ENCODE measurements at places on chromosomes 12 and 14. TPM values are rescaled to one million over a fixed set of nuclear protein-coding genes. Genes with fewer than 3 reads are reported as not detected.
A peak's percentile ranks its signal among the peaks of the same experiment; 100 is the strongest.

DNA sequence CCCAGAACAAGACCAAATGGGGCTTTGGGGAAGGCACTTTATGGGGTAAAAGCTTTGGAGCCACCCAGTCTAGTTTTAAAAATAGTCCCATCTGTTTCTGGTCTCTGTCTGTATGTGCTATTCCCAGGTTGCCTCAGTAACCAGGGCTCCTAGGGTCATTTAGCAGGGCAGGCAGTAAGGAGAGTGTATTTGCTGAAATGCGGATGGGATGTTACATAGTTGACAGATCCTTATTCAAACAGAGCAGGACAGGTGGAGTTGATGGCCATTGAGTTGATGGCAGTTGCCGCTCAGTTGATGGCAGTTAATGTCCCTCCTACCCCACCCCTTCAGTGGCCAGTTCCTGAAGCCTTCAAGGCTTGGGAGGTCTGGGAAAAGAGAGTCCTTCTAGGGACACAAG is 4.6 kb downstream of the ZC3H10 start:
- no peaks in the 10 kb centered on the region for H3K36me3 ChIP-seq
- H3K4me3 ChIP-seq, result no peak overlapping the region
- peaks cover 11% of the 10 kb centered on the region for H3K27me3 ChIP-seq
- DNase-seq, result no peak

DNA sequence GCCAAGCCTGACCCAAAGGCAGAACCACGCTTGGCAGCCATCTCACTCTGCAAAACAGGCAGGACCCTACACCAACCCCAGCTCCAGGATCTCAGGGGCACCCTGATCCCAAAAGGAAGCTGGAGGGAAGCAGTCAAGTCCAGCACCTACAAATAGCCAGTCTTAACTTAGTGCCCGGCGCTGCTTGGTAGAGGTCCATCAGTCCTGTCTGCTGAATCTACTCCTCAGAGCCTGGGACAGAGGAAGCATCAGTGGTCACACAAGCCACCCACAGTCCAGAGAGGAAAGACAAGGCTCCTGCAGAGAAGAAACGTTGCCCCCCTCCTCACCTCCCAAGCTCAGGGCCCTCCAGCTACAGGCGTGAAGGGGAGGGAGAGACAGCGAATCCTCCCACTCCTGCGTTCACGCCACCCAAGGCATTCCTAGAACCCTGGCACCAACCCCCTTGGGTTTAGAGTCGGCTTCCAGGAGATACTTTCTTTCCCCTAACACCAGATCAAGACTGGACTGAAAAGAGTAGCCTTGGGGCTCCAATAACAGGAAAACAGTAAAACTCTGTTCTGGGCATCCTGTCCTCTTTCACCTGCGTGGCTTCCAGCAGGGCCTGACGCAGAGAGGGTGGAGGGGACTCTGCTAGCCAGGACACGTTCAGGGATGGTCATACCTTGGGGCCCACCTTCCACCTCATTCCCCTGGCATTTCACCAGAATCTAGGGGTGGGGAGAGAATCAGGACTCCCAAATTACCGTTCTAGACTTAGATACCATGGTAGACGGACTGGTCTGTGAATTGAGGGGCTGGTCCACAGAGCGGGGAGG is 1.2 kb downstream of the PXN start:
- H3K4me3 ChIP-seq, result peak overlapping the region; percentile 94
- peaks cover 14% of the 10 kb centered on the region for H3K27me3 ChIP-seq
- peaks cover 17% of the 10 kb centered on the region for H3K4me1 ChIP-seq
- H3K27ac ChIP-seq, result no peak overlapping the region
- no peaks in the 10 kb centered on the region for H3K36me3 ChIP-seq
- DNase-seq, result no peak

DNA sequence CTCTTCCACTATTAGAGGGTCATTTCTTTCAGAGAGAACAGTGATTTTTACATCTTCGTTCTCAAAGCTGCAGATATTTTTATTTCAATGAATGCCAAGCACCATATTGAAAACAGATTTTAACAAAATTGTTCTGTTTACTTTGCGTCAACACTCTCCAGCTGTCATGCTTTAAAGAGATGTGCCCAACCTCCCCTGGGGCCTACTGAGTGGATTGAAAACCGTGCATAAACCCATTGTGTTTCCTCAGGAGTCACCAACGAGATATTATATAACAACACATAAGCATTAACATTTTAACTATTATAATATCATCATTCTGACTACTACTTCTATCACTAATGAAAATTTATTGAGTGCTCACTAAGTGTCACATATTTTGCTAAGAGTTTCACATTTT is 81.6 kb downstream of the MYF5 start:
- H3K4me3 ChIP-seq, result peak overlapping the region; percentile 18
- H3K27me3 ChIP-seq, result peaks cover 4% of the 10 kb centered on the region
- peaks cover 18% of the 10 kb centered on the region for H3K4me1 ChIP-seq
- H3K36me3 ChIP-seq, result peaks cover 4% of the 10 kb centered on the region
- H3K27ac ChIP-seq, result peak overlapping the region; percentile 82

Gene TSHR
- 0.74 TPM for total RNA-seq
